Chondrocyte (in vitro differentiated cells): ENCODE measurements at places on chromosomes 13 and 19. TPM values are rescaled to one million over a fixed set of nuclear protein-coding genes. Genes with fewer than 3 reads are reported as not detected.

GRCh38 chr19:48964205-48965039 is 687 bp upstream of the FTL start:
- no peak for DNase-seq
- H3K27ac ChIP-seq: peak overlapping the region; percentile 96
- H3K4me3 ChIP-seq: peak overlapping the region; percentile 93
- no peaks in the 10 kb centered on the region for H3K27me3 ChIP-seq
- peaks cover 20% of the 10 kb centered on the region for H3K36me3 ChIP-seq

- no peak overlapping the region for H3K4me3 ChIP-seq
- no peaks in the 10 kb centered on the region for H3K36me3 ChIP-seq
- no peaks in the 10 kb centered on the region for H3K27me3 ChIP-seq
- peaks cover 22% of the 10 kb centered on the region for H3K4me1 ChIP-seq
Measured at GRCh38 chr19:16180611-16181010, 4.6 kb upstream of the FAM32A start.

GRCh38 chr19:28122734-28123133 is 1090.2 kb downstream of the UQCRFS1 start:
- no peaks in the 10 kb centered on the region for H3K27me3 ChIP-seq
- DNase-seq: no peak
- H3K27ac ChIP-seq: no peak overlapping the region
- no peaks in the 10 kb centered on the region for H3K36me3 ChIP-seq
- H3K4me3 ChIP-seq: no peak overlapping the region

DNA sequence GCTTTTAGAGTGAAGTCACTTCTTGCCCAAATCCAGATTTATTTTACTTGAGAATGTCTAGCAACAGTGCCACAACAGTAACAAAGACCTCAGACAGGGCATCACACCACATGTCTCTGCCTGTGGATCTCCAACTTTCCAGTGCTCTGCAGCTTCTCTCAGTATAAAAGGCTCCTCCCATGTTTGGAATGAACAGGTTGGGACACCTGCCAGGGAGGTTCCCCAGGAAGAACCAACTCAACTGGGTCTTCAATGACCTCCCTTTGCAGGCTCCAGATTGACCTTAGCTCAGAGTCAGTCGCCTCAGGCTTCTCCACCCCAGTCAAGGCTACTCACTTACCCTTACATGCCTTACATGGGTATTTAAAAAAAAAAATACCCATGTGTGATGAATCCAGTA is 3.4 kb downstream of the ZNF823 start:
- H3K27ac ChIP-seq: no peak overlapping the region
- H3K27me3 ChIP-seq: no peaks in the 10 kb centered on the region
- H3K4me3 ChIP-seq: no peak overlapping the region
- H3K36me3 ChIP-seq: peaks cover 4% of the 10 kb centered on the region
- peaks cover 29% of the 10 kb centered on the region for H3K4me1 ChIP-seq
- DNase-seq: no peak

DNA sequence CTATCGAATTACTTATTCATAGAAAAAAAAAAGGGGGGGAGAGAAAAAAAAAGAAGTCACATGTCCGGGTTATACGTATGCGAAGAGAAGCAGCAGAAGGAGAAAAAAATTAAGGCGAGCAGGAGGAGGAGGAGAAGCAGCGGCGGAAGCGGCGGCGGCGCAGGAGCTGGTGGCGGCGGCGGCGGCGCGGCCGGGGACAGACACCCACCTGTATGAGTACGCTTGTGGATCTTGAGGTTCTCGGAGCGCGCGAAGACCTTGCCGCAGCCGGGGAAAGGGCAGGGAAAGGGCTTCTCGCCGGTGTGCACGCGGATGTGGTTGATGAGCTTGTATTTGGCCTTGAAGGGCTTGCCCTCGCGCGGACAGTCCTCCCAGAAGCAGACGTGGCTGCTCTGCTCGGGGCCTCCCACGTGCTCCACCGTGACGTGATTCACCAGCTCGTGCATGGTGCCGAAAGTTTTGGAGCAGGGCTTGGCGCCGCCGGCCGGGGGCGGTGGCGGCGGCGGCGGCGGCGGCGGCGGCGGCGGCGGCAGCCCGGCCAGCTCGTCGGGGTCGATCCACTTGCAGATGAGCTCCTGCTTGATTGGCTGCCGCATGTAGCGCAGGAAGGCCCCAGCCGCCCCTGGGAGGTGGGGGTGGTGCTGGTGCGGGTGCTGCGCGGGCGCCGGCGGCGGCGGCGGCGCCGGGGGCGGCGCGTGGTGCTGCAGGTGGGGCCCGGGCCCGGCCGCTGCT is 1.5 kb downstream of the ZIC5 start:
- H3K27ac ChIP-seq: peak overlapping the region; percentile 95
- H3K4me1 ChIP-seq: peaks cover 34% of the 10 kb centered on the region
- peaks cover 5% of the 10 kb centered on the region for H3K36me3 ChIP-seq
- H3K4me3 ChIP-seq: peak overlapping the region; percentile 83
- DNase-seq: no peak

GRCh38 chr19:9945319-9945966 is 9.1 kb upstream of the OLFM2 start:
- H3K27ac ChIP-seq: peak overlapping the region; percentile 95
- DNase-seq: peak; percentile 96
- peak overlapping the region; percentile 50 for H3K4me3 ChIP-seq
- peaks cover 36% of the 10 kb centered on the region for H3K4me1 ChIP-seq
- H3K36me3 ChIP-seq: no peaks in the 10 kb centered on the region

DNA sequence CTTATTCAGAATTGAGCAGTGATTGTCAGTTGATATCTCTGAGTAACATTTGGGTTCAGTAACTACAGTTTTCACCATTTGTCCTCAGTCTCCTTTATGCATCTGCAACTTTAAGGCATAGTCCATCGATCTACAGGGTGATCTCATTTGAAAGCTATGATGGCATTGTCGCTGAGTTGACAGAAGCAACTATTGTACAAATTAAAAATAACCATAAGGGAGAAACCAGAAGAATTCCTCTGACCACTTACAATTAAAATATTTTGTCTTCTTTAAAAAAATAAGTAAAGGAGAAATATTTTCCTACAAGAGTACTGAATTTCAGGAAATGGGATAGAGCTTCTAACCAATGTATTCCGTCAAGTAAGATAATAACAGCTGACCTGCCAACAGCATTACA is 30.6 kb downstream of the RAP2A start:
- no peaks in the 10 kb centered on the region for H3K27me3 ChIP-seq
- peak overlapping the region; percentile 24 for H3K27ac ChIP-seq
- no peak overlapping the region for H3K4me3 ChIP-seq
- peaks cover 38% of the 10 kb centered on the region for H3K4me1 ChIP-seq

DNA sequence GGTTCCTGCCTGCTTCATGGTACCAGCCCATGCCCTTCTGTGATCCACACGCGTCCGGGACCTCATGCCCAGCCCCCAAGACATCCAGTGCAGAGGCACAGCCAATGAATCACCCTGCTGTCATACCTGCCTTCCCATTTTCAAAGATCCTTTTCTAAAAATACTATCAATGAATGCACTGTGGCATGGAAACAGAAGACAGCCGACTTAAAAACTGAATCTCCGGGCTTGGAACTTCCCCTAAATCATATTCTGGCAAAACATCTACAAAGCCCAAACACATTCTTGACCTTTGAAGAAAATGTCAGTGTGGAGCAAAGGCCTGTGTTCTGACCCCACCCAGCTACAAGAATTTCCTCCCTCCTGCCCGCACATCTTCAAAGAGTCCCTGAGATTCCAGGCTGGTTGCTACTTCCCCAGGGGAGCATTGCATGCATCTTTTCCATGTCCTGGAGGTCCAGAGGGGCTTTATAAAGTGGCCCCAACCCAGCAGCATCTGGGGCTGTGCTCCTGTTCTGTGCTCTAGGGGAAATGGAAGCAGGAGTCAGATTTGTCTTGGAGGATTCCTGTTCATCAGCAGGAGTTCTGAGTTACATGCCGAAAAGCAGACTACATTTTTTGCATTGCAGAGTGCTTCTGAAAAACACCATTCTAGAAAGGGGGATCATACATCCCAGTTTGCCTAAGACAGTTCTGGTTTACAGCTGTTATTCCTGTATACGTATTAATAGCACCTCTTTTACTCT is 135.2 kb downstream of the USP12 start:
- H3K36me3 ChIP-seq: no peaks in the 10 kb centered on the region
- H3K4me3 ChIP-seq: peak overlapping the region; percentile 43
- no peak for DNase-seq
- H3K4me1 ChIP-seq: peaks cover 68% of the 10 kb centered on the region
- peak overlapping the region; percentile 86 for H3K27ac ChIP-seq

- H3K36me3 ChIP-seq: no peaks in the 10 kb centered on the region
- H3K27me3 ChIP-seq: peaks cover 11% of the 10 kb centered on the region
- no peak overlapping the region for H3K27ac ChIP-seq
- H3K4me1 ChIP-seq: no peaks in the 10 kb centered on the region
- no peak overlapping the region for H3K4me3 ChIP-seq
Measured at GRCh38 chr13:46086985-46087384, 17.8 kb downstream of the CPB2 start.

DNA sequence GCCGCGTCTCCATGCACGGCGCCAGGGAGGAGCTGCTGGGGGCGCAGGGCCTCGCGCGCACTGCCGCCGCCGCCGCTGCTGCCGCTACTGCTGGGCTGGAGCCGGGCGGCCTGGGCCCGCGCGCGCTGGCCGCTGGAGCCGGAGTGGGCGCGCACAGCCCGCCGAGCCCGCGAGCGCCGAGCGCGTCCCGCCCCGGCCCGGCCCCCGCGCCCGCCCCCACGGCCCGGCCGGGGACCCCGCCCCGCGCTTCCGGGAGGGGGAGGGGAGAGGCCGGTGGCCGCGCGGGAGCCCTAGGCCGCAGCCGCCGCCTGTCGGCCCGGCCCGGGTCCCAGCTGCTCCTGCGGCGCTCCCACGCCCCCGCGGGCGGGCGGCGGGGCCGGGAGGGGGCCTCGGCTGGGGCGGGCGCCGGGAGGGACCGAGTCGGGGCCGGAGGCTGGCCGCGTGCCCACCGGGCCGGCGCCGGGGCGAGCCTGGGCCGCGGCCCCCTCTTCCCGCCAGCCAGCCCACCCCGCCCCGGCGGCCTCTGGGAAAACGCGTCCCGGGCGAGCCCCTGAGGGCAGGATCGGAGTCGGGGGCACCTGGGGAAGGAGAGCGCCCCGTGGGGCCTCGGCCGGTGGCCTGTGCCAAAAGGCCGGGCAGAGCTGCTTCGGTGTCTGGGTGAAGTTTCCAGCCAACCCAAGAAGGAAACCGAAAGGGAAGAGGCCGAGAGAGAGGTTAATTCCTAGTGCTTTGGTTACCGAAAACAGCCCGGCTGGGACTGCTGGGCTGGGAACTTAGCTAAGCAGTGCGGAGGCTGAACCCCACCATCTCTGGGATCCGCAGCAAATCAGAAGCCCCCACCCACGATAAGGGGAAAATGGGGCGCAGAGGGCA is at the start of gene STK24:
Gene STK24 (minus strand): TSS at position 145 of the 873 bp plus-strand sequence. CDS start 321 bp downstream, outside the sequence.
- peak within 1 kb of the TSS; percentile 86 for H3K4me3 ChIP-seq
- DNase-seq: no peak
- H3K4me1 ChIP-seq: peaks cover 58% of the 10 kb centered on the region

- H3K27ac ChIP-seq: no peak overlapping the region
- no peak overlapping the region for H3K4me3 ChIP-seq
- H3K27me3 ChIP-seq: peaks cover 23% of the 10 kb centered on the region
- DNase-seq: peak; percentile 44
- H3K36me3 ChIP-seq: no peaks in the 10 kb centered on the region
Measured at GRCh38 chr19:41821003-41821735, 23.3 kb downstream of the LYPD4 start.

- no peak overlapping the region for H3K27ac ChIP-seq
- H3K27me3 ChIP-seq: no peaks in the 10 kb centered on the region
- H3K4me1 ChIP-seq: peaks cover 5% of the 10 kb centered on the region
- H3K36me3 ChIP-seq: peaks cover 2% of the 10 kb centered on the region
- H3K4me3 ChIP-seq: no peak overlapping the region
- DNase-seq: no peak
Measured at GRCh38 chr13:49388091-49388635, 55.7 kb downstream of the CAB39L start.

- H3K27me3 ChIP-seq: peaks cover 5% of the 10 kb centered on the region
- H3K4me3 ChIP-seq: no peak overlapping the region
- no peak for DNase-seq
- H3K27ac ChIP-seq: no peak overlapping the region
- no peaks in the 10 kb centered on the region for H3K36me3 ChIP-seq
- peaks cover 3% of the 10 kb centered on the region for H3K4me1 ChIP-seq
Measured at GRCh38 chr13:77928909-77929308, 10.3 kb upstream of the EDNRB start.

- H3K27ac ChIP-seq: no peak overlapping the region
- no peak for DNase-seq
- H3K4me1 ChIP-seq: peaks cover 17% of the 10 kb centered on the region
- peak overlapping the region; percentile 57 for H3K4me3 ChIP-seq
- H3K27me3 ChIP-seq: peaks cover 77% of the 10 kb centered on the region
Measured at GRCh38 chr13:27797228-27797624, 4.9 kb downstream of the GSX1 start.

DNA sequence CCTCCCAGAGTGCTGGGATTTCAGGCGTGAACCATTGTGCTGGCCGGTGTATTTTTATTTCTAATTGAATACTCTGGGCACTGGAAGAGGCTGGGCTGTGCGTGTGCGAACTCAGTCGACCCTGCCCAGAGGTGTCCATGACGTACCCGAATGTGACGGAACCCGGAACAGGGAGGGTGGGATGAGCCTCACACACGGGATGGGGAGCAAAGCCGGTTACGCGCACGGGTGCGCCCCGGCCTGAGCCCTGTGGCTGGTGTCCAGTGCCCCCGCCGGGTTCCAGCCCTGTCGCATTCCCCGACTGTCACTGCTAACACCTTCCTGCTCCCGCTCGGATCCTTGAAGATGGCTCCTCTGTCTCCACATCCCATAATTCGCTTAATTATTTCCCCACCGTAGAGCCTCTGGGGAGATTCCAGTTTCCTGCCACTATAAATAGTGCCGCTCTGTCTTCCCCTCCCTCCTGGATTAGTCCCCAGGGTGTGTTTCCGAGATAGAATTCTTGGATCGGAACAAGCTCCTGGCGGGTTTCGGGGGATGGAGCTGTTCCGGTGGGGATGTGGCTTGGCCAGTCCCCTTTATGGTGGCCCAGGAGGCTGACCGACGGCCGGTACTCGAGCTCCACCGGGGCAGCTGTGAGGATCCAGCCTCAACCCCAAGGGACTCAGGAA is 22.0 kb downstream of the SBNO2 start:
- peaks cover 13% of the 10 kb centered on the region for H3K4me1 ChIP-seq
- no peaks in the 10 kb centered on the region for H3K27me3 ChIP-seq
- no peak overlapping the region for H3K27ac ChIP-seq
- DNase-seq: no peak
- H3K4me3 ChIP-seq: no peak overlapping the region

DNA sequence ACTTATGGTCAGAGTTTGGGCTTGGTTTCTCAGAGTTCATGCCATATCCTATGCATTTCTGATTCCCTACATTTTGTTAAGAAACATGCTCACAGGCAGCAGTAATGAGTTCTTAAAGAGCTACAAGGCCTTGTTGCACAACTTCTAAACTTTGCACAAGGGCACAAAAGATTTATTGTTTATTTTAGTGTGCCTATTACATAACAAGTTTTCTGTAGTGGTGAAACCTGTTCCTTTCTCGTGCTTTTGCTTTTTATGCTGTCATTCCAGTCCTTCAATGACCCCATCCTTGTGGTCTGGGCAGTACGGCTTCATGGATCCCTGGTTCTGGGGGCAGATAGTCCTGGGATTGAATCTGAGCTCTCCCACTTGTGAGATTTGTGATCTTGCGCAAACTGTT is 17.8 kb downstream of the ZNF507 start:
- no peaks in the 10 kb centered on the region for H3K27me3 ChIP-seq
- DNase-seq: no peak
- H3K4me3 ChIP-seq: no peak overlapping the region
- H3K27ac ChIP-seq: no peak overlapping the region
- peaks cover 25% of the 10 kb centered on the region for H3K4me1 ChIP-seq

GRCh38 chr13:50587115-50587514 is 256.4 kb downstream of the DLEU7 start:
- no peaks in the 10 kb centered on the region for H3K27me3 ChIP-seq
- no peak for DNase-seq
- no peak overlapping the region for H3K4me3 ChIP-seq
- H3K27ac ChIP-seq: peak overlapping the region; percentile 28
- H3K36me3 ChIP-seq: no peaks in the 10 kb centered on the region

KCNK6 gene
- total RNA-seq: 22.0 to 30.9 TPM (median 29.2 TPM) in 3 replicates

MUC16 gene
- not detected in 3 replicates for total RNA-seq

GRIN2D gene
- 2.4 to 5.1 TPM (median 4.9 TPM) in 3 replicates for total RNA-seq

PLVAP gene
- 0.22 to 0.44 TPM in 2 of 3 replicates, not detected in the other for total RNA-seq

RNF126 gene
- 29.3 to 36.3 TPM (median 29.5 TPM) in 3 replicates for total RNA-seq

ASPDH gene
- total RNA-seq: not detected in 3 replicates
